ENCODE measurements at places on chromosomes 1 and 21.

- DNase-seq, result no peak
These were observed 178.3 kb downstream of the TRABD2B start for GRCh38 chr1:47818682-47819573.

DNA sequence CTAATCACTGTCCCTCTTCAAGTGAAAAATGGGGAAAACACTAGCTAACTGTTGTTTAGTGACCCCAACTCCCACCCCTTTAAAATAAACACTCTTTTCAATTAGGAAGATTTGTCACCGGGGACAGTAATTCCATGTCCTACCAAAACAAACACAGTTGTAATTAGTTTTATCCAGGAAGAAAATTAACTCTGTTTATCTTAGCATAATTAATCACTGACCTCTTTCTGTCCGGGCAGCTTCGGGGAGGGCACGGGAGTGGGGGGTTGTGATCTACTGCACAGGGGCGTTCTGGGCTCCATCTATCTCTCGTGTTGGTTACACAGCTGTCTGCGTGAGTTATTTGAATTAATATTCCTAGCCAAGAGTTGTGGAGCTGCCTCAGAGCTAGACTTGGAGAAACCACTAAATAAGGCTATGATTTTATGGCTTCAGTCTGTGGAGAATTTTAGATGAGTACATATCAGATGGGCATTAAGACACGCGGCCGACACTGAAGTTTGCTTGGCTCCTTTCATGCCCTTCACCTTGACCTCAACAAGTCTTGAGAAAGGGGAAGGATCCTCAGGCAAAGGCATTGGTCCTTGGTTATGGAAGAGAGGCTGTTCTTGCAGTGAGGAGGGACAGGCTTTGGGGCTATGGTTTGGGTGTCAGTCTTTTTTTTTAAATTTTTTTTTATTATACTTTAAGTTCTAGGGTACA lies 102.0 kb upstream of the TRABD2B start:
- no peak for DNase-seq

- no peak for DNase-seq
These were observed 135.7 kb downstream of the ADSS2 start for GRCh38 chr1:244315996-244316395.

DNA sequence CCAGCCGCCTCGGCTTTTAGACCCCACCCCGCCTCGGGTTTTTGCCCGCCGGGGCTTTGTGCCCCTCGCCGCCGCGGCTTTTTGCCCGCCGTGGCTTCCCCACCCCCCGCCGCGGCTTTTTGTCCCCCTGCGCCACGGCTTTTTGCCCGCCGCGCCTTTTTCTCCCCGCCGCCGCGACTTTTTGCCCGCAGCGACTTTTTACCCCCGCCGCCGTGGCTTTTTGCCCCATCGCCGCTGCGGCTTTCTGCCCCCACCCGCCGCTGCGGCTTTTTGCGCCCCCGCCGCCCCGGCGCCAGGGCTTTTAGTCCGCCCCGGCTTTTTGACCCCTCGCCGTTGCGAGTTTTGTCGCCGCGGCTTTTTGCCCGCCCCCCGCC lies 474.4 kb downstream of the FAM72C start:
- peak; percentile 3 for DNase-seq

DNA sequence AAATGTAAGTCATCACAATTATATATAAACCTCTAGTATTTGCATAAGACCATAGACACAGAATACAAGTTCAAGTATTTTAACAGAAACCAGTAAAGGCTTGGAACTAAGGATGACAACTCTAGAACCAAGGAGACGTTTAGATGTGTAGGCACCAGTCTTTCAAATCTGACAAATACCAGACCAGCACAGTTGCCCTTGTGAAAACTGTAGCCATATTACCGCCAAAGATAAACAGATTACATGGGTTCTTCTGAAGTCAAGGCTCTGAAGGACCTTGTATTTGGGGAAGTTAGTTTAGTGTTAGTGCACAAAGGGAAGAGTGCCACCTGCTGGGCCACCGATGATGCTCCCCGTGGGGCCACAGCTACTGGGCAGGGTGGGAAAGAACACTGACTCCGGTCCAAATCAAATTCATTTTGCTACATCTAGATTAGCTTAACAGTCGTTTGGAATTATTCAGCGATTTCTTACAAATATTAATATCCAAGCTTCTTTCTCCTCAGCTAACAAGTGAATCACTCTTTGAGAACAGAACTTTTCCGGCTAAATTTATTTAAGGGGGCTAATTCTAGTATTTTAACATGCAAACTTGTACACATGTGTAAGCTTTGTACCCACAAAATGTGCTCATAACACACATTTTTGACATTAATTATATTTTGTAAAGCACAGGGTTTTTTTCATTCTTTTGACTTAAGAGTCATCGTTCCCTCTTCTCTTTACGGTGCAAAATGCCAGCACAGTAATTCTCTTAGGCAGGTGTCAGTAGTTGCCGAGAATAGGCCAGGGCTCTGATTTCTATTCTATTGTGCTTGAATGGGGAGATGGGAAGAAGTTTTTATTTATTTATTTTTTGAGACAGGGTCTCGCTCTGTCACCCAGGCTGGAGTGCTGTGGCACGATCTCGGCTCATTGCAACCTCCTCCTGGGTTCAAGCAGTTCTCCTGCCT lies 8.0 kb upstream of the NIBAN1 start:
- peak; percentile 73 for DNase-seq

DNA sequence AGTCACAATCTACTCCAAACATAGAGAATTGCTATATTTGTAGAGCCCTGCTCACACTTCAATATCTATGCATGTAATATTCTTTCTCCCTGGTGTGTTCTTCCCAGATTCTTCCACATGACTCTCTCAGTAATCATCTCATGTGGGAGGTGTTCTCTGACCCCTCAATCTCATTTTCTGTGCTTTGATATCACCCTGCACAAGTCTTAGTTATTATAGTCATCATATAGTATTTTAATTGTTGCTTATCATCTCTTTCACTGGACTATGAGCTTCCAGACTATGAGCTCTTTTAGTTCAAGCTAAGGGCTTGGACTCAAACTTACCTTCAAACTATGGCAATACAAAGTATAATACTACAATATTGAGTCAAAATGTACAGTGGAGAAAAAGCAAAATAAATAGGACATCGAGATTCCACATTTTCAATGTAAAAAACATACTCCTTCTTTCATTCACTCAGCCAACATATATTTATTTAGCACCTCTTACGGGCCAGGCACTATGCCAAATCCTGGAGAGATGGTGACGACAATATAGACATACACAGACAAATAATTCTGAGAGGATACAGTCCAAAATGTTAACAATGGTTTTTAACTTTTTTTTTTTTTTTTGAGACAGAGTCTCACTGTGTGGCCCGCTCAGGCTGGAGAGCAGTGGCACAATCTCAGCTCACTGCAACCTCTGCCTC lies 12.7 kb downstream of the TESK2 start:
- no peak for DNase-seq

GRCh38 chr1:85585799-85586198 lies 5.2 kb downstream of the CCN1 start:
- no peak for DNase-seq

DNA sequence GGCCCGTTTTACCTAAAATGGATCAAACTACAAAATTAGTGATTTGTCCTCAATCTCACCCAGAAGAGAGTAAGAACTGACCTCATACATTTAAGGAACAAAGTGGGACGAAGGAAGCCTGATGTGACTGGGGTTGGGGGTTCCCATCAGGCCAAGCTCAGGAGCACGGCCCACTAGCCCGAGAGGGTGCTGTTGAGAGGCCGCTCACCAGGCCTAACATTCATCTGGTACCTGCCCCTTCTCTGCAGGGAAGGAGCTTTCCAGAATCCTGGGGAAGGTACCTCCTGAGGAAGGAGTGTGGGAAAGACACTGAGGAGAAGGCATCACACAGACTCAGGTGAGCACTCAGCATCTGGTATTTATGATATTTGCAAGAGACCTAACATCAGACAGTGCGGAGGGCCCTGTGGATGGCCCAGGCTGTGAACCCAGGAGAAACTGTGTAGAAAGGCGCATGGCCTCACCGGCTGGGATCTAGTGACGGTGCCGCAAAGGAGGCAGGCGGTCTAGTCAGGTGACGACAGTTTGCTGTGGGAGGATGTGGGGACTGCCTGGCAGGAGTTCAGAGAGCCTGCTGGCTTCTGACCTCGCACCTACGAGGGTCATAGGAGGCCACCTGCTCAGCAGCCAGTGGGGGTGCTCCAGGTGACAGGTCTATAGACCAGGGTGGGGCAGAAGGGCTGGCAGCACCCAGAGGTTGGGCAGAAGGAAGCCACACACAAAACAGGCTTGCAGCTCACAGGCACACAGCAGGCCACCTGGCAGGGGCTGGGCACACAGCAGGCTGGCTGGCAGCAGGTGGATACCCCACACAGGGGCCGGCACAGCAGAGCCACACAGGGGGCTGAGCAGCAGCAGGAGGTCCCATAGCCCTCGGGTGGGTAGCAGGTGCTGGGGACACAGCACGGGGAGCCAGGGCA lies 543 bp downstream of the KRTAP12-4 start:
- DNase-seq, result no peak
